ENCODE measurements at places on chromosomes 3 and 15.

GRCh38 chr3:189278221-189278620 lies 106.5 kb downstream of the TPRG1 start:
- DNase-seq: no peak

DNA sequence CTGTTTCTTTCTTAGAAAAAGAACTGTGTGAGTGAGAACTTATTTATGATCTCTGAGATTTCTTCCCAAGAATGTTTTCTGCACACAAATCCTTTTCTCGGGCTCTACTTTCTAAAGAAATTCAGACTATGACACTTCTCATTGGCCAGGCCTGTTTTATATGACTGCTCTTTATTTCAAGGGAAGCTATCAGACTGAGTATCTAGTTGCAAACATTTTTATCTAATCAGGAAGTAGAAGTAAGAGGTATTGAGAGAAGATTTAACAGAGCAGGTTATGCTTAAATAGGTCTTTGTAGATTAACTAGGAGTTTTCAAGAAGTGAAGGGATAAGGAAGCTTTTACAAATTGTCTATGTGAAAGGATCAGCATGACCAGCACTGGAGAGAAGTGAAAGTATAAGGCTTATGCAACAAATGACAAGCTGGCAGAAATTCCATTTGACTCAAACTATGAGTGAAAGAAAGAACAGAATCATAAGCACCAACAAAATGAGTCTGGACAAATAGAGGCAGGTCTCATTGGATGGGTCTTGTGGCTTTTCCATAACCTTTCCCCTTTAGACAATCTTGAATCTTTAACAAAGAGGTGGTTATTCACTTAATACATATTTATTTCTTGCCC lies 71.9 kb upstream of the CHL1 start:
- no peak for DNase-seq

GRCh38 chr3:96069065-96069464 lies 745.3 kb upstream of the EPHA6 start:
- DNase-seq: no peak

DNA sequence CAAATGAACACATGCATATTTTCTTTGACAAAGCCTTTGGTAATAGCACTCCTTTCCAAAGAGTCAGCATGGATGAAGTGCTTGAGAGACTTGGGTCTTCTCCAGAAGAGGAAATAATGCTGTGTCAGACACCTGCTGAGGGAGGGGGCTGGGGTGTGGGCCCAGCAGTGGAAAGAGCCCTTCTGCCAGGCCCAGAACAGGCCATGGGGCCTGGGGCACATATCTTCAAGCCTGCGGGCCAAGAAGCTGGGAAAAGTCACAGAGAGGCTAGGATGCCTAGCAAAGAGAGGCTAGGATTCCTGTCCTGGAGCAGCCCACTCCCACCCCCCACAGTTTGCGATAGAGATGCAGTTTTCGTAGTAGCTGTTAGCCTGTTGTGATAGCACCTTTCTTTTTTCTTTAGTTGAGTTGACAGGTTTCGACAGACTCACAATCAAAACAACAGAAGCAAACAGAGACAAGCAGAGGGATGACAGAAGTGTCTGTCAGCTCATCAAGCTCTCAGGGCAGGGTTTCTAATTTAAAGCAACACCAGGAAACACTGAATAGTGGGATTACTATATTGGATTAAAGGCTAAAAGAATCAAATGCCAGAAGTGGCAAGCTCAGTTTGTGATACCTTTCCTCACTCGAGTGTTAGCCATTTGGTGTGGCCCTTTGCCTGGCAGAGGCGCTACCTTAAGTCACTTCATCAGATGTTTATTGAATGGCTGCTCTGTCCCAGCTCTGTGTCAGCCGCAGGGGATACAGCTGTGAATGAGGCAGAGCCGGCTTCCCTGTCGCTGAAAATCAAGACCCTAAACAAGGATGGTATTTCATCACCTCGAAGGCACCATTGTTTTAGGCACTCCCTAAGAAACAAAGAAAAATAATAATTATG lies 19.0 kb downstream of the CMTM7 start:
- no peak for DNase-seq

DNA sequence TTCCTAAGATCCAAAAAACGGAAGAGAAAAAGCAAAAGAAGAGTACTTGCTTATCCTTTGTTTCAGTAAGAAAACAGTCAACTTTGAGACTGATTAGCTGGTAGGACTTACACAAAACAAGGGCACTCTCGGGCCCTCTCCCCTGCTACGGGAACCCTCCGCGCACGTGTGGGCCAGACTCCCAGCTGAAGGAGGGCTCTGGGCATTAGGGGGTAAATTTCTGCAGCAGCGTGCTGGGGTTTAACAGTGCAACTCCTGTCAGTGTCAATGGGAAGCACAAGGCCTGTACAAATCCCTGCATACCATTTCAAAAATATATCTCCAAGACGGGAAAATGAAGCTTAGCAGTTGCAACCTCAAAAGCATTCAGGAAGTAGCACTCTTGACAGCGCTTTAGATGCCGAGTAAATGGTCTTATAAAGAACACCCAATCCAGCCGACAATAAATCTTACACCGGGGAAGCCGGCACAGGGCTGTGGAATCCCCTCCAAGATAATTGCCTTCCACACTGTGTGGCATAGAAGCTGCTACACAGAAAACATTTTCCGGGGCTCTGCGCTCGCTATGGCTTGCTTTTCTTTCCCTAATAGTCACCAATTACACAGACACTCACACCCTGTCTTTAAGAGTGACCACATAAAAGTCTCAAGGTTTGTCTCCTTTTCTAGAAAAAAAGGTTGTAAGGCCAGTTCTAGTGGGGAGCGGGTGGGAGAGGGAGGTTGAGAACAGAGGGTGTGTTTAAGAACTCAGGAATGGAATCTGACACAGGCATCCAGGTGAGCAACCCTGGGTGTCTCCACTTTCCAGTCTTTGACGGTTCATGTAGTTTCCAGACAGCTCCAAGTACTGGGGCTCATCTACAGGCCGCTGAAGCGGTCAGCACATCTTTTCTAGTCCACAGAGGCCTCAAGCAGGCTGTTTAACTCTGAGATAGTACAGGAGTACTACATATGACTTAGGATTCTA lies 512.7 kb downstream of the FOXP1 start:
- DNase-seq: no peak

GRCh38 chr3:54875596-54876268 lies 52.1 kb downstream of the LRTM1 start:
- no peak for DNase-seq

- DNase-seq: peak; percentile 36
These were observed 10.4 kb downstream of the ATP2B2 start for GRCh38 chr3:10495003-10495402.

GRCh38 chr3:114214542-114215341 lies 22.6 kb downstream of the ZNF80 start:
- DNase-seq: no peak

DNA sequence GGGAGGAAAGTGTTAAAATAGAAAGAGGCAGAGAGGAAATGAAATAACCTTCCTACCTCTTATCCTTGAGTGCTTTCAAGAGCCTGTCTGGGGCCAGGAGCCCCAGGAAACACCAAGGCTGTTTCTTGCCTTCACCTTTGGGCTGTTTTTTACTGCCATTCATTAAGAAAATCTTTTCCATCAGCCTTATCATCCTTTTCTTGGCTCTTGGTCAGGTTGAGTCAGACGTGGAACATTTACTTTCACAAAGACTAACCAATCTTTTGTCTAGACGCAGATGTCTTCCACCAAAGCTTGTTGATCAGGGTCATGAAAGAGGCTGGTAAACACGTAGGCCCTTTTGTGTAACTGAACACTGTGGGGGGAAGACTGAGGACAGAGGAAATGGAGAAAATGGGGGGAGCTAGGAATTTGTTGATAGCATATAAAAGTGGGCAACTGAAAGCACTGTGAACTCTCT lies 151.0 kb upstream of the THBS1 start:
- DNase-seq: peak; percentile 86

- peak; percentile 87 for DNase-seq
These were observed 448 bp downstream of the SHISA5 start for GRCh38 chr3:48503401-48504050.

DNA sequence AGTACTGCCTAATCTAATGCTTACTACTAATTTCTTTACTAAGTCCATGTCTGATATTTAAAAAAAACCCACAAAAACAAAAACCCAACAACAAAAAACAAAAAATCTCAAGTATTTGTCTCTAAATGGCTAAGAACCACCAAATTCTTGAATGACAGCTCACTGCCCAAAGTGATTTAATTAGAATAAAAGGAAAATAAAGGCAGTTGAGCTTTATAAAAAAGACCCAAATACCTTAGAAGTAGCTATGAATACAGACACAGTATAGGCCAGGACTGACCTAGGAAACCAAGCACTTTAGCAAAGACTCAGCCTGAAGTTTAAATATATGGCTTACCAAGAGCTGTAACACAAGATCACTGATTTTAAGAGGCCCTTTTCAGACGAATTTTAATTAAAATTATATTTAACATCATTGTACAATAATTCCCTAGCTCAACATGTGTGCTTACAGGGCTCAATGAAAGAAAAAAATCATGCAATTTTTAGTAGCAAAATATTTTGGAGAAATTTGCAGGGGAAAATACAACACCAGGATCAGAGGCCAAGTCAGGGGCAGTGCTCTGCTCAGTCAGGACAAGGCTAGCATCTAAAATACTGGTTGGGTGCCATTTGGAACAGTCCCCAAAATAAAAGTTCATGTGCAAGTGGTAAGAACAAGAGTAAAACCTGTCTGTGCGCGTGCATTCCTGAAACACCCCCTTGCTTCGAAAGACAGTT lies 24.8 kb downstream of the UQCC5 start:
- peak; percentile 22 for DNase-seq

- DNase-seq: peak; percentile 52
These were observed 280.6 kb downstream of the ROBO2 start for GRCh38 chr3:77320514-77320913.

DNA sequence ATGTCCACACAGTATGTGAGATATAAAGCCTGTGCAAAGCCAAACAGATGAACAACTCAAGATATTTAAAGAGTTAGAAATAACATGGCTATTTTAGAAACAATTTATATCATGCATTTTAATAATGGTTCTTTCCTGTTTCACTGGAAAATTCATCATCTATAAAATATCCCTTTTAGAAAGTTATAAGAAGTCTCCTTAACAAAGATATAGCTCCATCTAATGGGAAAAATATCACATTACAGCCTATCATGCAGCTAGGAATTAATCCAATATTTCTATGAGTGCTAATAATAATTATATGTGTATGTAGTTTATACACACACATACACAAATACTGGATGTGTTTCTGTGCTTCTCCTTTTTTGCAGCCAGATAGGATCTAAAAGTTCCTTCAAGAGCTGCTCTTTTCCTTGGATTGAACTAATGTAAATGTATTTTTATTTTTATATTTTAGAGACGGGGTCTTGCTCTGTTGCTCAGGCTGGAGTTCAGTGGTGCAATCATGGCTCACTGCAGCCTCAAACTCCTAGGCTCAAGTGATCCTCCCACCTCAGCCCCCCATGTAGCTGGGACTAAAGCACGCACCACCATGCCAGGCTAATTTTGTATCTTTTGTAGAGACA lies 21.6 kb downstream of the RPL22L1 start:
- DNase-seq: peak; percentile 55

GRCh38 chr15:40936709-40937666 lies 7.8 kb downstream of the DLL4 start:
- peak; percentile 47 for DNase-seq

DNA sequence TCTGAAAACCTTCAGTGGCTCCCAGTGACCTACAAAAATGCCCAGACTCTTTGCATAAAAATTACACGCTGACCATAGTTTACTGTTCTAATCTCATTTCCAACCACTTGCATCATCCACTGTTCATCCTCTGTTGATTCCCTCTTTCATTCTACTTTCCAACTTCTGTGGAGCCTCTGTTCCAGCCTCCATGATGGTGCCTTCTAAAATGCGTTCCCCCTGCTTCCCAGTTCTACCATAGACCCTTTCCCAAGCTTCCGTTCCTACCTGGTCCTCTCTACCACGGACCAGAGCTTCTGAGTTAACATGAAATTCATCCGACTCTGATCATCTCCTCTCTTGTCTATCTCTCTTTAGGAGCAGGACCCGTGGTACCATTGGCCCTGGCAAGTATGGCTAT lies 127.0 kb downstream of the THSD4 start:
- DNase-seq: no peak

DNA sequence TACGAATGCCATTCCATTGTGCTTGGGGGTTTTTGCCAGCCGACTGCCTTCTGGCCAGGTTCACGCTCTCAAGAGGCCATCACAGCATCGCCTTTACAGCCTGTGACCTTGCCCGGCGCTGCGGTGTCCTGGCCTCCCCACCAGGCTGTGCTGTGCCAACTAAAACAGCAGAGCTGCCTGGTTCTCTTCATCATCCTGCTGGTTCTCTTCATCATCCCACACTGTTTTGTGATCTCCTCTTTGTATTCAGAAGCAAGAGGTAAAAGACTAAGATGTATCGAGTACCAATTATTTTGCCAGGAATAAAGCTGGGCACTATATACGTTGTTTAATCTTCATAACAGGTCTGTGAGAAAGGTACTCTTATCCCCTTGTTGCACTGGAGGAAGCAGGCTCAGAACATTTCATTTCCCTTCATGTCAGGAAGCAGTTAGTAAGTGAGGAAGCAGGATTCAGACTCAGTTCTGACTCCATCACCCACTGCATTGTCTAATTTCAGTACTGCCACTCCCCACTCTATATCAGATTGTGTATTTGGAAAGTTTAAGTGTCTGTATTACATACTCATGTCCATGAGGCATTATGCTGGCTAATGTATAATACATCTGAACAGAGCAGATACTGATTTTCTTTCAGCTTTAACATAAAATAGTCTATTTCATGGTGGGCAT lies 92.7 kb downstream of the LRRC28 start:
- no peak for DNase-seq

DNA sequence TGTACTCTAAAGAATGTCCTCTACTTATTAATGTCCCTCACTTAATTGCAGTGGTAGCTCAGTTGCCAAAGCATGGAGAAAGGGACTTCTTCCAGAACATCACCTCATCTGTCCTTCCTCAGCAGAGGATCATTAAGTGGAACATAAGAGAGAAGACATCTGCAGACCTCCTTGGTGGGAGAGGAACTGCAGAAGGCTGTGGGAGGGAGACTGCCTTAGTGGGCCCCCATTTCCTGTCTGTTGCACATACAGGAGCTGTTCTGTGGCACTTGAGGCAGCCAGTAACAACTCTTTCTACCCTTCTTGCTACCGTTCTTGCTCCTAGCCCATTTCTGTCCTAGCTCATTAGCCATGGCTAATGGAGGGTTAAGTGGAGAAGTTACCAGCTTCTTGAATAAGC lies 33.6 kb downstream of the HPS3 start:
- no peak for DNase-seq

DNA sequence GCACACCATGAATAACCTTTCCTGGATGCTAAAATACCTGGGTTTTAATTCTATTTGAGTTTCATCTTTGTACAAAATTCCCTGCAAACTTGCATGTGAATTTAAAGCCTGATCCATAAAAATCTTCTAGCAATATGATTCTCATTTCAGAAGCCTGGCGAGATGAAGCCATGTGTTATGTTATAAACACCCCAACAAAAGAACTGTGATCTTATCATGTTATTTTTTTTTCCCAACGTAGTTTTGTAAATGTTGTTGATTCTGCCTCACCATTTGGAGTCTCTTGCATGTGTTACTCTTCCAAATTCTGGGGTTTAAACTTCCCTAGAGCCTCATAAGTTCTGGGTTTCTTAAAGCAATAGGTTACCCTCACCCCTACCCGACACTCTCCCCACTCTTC lies 428.1 kb upstream of the DPH6 start:
- DNase-seq: no peak

GRCh38 chr3:101571028-101571895 lies 2.7 kb upstream of the PCNP start:
- DNase-seq: peak; percentile 10

GRCh38 chr15:46489276-46489675 lies 854.4 kb downstream of the SQOR start:
- no peak for DNase-seq

GRCh38 chr3:159170436-159171003 lies 368.7 kb downstream of the MFSD1 start:
- DNase-seq: peak; percentile 78

- no peak for DNase-seq
These were observed 1449.0 kb downstream of the OTOL1 start for GRCh38 chr3:162945626-162946025.

Measured in GM23248 (cell line).